Bronchial epithelial cell (primary cell): ENCODE measurements at places on chromosomes 12 and 14. TPM values are rescaled to one million over a fixed set of nuclear protein-coding genes. Genes with fewer than 3 reads are reported as not detected.
A peak's percentile ranks its signal among the peaks of the same experiment; 100 is the strongest.

CIROP gene
- not detected in 2 replicates for total RNA-seq

E2F7 gene
- total RNA-seq: 3.4 and 5.8 TPM in 2 replicates

RIPK3 gene
- 2.4 and 4.7 TPM in 2 replicates for total RNA-seq

- DNase-seq: no peak
These were observed 94.2 kb downstream of the EML1 start for GRCh38 chr14:99887407-99887806.

- DNase-seq: no peak
These were observed 1482.7 kb downstream of the AACS start for GRCh38 chr12:126547905-126548304.

GRCh38 chr14:104138718-104139459, 502 bp downstream of the KIF26A start:
- no peak for DNase-seq

GRCh38 chr12:65720136-65721130, 103.8 kb upstream of the HMGA2 start:
- peak; percentile 85 for DNase-seq

DNA sequence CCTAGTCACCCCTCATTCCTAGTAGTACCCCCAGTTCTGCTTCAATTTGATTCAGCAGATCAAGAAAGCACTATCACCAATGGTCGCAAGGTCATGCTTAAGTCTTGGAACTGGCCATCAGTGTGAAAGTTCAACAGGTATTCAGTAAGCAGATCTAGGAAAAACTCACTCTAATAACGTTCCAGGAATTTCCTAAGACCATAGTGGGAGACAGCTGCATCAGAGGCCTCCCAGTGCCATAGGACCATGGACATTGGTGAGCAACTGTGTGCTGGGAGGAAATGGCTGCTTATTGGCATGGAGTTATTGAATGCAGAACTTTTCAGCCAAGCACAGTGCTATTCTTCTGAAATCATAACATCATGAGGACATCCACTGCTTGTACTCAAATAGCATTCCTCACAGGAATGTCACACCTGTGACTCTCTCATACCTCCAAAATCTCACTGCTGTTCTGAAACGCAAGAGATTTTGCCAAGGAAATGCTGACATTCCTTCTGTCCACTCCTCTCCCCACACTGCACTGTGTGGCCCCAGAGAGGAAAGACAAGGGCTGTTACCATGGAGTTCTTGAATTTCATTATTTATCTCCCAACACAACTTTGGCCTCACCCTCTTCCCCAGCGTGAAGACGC, 30.9 kb upstream of the MDM2 start:
- no peak for DNase-seq

- DNase-seq: peak; percentile 31
These were observed 138.5 kb downstream of the KICS2 start for GRCh38 chr12:64083285-64084210.
